ENCODE measurements at places on chromosomes 4 and X.

GRCh38 chr4:48212165-48212564, 57.5 kb downstream of the TEC start:
- DNase-seq = no peak

DNA sequence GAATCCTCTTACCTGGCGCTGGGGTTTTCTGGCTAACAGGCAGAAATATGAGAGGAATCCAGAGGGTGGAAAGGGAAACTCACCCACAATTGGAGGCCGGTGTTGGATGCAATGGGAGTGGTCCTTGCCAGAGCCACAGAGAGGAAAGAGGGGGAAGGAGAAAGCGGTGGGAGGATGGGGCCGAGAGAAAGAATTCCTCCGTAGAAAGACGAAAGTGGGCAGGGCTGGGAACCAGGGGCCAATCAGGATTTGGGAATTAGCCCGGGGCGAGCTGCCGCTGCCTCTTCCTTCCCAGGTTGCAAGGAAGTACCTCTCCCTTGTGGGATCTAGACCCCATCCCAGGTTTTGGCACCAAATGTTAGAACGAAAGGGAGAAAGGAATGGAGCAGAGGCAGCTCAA, 83.1 kb upstream of the SPIN4 start:
- DNase-seq = no peak

GRCh38 chr4:48224606-48225005, 45.0 kb downstream of the TEC start:
- DNase-seq = no peak

DNA sequence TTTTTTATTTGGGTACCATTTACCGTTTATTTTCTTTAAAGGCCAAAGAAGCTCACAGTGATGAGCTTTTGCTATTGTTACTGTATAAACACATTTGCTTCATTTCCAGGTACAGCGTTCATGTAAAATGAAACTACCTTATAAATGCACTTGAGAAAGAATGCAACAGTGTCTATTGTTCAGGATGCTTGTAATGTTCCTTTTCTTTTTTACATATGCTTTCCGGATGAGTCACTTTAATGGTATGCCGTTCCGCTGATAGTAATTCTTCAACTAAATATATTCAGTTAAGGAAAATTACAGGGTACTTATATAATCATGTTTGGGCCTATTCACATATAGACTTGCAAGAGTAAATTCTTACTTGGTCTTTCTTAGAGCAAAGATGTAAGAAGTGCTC, 354.9 kb downstream of the RPA4 start:
- DNase-seq = no peak

DNA sequence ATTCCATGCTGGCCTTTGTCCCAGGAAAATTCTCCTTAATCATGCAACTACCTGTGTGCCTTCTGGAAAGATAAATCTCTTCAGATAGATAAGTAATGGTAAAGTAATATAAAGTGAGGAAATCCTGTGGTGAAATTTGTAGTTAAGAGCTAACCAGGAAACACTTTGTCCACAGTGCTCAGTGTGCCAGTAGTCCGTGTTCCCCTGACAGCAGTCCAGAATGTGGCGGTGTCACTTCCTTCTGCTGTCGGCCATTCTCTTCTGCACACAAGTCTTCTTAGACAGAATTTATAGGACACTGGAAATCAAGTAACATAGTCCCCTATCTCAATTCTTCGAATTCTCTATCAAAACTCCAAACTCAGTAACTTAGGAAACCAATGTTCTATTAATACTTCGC, 5.7 kb upstream of the CXXC4 start:
- no peak for DNase-seq

DNA sequence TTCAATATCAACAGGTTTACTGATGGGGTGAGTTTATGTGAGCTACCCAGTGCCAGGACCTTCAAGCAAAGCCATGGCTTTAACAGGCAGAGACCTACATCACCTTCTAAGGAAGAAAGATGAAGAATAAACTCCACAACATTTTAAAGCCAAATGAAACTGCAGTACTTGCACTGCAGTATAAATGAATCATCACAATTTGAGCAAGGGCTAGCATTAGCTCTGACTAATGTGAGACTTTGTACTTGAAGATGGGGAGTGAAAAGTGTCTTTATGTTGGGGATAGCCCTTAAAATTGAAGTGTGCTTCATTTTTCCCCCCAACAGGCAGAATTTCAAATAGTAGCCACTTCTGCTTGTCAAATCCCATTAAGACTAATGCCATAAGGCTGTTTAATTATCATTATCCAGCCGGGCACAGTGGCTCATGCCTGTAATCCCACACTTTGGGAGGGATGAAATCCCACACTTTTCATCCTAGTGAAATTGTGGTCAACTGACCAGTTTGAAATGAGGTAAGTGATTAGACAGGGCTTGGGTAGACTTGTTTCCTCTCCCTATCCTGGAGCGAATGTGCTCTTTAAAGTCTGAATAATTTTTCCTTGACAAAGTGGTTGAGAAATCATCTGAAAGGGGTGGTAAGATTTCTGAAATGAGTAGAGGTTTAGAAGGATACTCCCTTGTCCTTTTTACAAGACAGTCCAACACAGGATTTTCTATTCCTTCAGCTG, 27.2 kb upstream of the GPR34 start:
- DNase-seq = no peak

DNA sequence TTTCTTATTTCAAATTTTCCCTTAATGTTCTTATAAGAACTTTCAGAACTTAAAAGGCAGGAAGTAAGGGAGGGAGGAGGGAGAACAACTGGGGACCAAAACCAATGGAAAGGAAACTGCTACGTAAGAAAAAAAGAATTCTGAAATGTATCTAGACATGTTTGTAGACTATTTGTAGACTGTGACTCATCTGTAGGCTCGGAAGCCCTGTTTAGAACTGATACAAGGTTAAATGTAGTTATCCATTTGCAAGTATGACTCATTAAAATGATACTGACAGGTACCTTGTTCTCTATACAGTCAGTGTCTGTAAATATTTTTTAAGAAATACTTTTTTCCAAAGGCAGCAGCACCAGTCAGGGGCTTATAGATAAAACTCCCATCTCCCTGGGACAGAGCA, 202.0 kb downstream of the DHX15 start:
- DNase-seq = no peak

GRCh38 chr4:38723114-38723513, 59.1 kb downstream of the KLF3 start:
- DNase-seq = no peak

- DNase-seq = no peak
These were observed 66.6 kb downstream of the NR3C2 start for GRCh38 chr4:148375584-148375983.

DNA sequence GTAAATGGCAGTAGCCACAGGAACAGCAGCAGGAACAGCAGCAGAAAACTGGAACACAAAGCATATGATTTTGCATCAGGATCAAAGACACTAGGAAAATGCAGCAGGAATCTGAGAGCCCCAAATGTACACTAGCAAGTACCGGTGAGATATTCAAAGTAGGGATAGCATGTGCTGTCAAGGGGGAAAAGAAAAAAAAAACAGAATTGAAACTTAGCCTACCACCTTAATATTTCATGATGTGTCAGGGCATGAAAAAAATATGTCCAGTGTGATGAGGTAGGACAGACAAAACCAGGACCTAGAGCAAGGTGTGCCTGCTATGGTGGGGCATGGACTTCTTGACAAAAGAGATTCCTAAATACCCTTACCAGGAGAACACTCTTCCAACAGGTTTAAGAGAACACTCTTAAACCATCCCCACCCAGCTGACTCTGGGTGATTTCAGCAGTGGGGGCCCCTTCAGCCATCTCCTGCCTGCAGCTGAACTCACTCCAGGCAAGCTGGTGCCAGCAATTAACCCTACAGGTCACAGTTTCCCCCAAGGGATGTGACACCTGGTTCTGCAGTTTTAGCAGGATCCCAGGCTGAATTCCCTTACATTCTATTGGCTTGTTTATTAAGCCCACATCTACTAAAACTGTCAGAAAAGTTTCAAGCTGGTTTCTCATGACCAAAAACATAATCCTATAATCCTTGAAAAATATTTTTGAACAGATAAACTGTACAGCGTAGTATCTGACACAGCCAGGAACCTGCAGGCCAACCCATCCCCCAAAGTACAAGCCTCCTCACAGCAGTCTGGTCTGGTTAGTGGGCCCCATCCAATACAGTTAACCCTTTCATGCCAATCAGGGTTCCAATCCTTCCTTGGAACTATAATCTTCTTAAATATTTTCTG, 62.9 kb upstream of the FMR1 start:
- DNase-seq = no peak

DNA sequence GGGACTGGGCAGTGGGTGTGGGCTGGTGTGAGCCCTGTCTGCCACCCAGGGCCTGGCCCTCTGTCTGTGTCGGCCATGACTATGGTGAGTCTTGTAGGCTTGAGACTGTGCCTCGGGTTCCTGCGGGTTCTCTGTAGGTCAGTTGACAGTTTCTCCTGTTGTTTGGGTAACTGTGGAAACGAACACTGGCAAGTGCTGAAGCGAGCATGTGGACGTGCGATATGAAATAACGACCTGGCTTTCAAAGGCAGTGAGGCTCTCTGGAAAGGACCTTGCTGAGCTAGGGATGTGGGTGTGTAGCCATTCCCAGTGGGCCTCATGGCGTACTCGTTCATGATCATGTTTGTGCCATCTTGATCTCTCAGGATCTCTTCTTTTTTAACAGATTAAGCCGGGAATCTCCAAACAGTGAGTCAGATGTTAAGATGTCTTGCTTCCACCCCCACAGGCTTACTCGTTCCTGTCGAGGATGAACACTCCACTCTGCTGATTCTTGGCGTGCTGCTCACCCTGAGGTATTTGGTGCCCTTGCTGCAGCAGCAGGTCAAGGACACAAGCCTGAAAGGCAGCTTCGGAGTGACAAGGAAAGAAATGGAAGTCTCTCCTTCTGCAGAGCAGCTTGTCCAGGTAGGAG, 41.3 kb downstream of the HTT start:
- DNase-seq = no peak

DNA sequence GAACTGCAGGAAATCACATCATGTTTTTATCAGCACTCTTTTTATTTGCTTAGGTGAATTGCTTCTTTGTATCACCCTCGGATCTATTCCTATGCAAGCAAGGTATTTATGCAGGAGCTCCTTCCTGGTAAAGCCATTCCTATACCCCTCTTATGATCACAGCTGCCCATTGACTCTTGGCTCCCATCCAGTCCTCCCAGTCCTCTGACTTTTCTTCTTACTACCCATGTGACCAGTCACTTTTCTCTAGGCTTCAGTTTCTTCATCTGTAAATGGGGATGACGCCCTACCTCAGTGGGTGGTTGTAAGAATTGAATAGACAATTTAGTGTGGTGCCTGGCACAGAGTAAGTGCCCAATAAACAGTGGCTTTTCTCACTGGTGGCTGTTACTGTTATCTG, 144.9 kb downstream of the FHIP1A start:
- no peak for DNase-seq

DNA sequence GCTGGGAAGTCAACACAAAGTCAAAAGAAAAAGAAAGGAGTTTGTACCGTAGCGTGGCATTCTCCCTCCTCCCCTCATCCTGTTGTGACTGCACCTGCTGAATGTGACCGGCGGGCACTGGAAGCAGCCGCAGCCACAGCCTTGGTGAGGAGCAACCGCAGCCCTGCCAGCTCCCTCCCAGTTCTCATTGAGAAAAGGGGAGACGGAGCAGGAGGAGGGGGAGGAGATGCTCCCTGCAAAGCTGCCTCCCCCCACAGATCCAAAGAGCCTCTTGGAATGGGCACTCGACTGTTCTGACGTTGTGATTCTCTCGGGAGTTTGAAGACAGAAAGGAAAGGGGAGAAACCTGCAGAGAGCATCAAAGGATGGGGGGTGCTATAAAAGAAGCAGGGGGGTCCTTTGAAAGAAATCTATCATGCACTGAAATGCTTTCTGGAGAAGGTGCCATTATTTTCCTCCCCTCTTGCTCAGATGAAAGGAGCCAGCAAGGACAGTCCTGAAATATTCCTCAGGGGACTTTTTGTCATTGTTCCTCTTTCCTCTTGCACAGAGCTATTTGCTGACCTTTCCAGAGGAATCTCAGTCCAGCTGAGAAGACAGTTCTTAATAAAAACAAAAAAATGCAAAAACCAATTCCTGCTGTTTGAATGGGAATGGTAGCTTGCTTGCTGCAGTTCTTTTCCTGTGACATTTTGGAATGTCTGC, 429.7 kb downstream of the MAPK10 start:
- no peak for DNase-seq

GRCh38 chr4:88481537-88481936, 24.6 kb downstream of the HERC5 start:
- no peak for DNase-seq

- no peak for DNase-seq
These were observed 251.4 kb downstream of the COL25A1 start for GRCh38 chr4:109051054-109051453.

DNA sequence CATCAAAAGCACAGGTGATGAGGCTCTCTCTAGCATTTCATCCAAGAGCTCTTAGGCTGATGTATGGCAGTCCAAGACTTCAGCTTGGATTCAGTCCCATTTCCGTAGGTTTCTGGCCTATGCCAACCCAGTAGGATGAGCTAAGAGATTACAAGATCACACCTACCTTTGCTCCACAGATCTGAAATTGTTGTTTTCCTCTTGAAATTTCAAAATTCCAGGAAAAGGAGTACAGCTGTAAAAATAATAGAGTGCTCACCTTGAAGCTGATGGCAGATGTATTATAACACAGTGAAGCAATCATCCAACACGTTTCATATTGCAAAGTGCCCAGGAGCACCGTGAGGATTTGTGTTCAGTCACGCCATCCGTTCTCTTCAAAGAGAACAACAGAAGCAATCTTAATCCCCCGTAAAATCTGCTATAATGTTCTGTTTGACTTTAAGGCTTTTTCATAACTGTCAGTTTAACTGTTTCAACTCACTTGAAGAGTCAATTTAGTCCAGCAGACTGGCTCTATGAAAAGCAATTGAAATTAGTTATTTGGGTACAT, 137.5 kb downstream of the CPE start:
- DNase-seq = no peak

GRCh38 chr4:140612357-140612756, 43.6 kb upstream of the UCP1 start:
- DNase-seq = no peak

GRCh38 chr4:88981556-88981955, 75.4 kb downstream of the FAM13A start:
- no peak for DNase-seq

- no peak for DNase-seq
These were observed 43.3 kb upstream of the AGA start for GRCh38 chr4:177485528-177485927.

- DNase-seq = no peak
These were observed 263.0 kb downstream of the IQCM start for GRCh38 chr4:149552601-149553000.

GRCh38 chr4:147816382-147817254, 84.7 kb downstream of the ARHGAP10 start:
- DNase-seq = no peak

- no peak for DNase-seq
These were observed 29.0 kb downstream of the CD99L2 start for GRCh38 chrX:150869450-150869849.

GRCh38 chrX:16832301-16832700, 37.9 kb downstream of the RBBP7 start:
- DNase-seq = no peak
